Anterior cingulate cortex (tissue), 58 donors: ENCODE measurements at places on chromosomes 11 and 22.

DNA sequence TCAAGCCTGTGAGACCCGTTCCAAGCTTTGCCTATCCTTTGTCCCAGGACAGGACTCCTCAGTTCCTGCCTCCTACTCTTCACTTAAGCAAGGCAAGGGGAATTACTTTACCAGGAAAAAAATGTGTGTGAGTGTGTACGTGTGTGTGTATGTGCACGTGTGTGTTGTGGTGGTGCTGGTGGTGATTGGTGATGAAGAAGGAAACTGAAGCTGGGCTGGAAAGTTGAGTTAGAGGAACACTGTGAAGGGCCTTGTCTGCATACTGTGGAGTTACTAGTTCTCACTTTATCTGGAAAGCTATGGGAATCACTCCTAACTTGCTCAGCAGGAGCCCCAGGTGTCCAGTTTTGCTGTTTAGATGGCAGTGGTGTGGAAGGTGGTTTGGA is 378 bp downstream of the OR51D1 start:
- DNase-seq: no peak

DNA sequence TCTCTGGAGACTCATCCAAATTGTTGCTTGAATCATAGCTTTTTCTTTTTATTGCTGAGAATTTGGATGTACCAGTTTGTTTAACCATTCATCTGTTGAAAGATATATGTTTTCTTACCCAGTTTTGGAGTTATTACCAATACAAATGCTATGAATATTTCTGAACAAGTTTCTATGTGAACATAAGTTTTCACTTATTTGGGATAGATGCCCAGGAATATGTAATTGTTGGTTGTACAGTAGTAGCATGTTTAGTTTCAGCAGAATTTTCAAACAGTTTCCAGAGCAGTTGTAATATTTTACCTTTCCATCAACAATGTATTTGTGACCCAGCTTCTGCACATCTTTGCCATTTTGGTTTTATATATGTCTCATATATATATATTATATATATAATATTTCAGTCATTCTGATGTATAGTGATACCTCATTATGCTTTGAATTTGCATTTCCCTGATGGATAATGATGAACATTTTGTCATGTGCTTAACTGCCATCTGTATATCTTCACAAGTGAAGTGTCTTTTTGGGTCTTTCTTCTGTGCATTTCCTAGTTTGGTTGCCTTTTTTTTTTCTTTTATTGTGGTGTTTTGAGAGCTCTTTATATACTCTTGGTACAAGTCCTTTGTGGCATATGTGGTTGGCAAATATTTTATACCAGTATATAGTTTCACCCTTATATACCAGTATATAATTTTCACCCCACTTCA is 118.8 kb downstream of the LUZP2 start:
- DNase-seq: no peak

- DNase-seq: no peak
Measured at GRCh38 chr11:124311269-124311668, 2.5 kb downstream of the OR8D1 start.

DNA sequence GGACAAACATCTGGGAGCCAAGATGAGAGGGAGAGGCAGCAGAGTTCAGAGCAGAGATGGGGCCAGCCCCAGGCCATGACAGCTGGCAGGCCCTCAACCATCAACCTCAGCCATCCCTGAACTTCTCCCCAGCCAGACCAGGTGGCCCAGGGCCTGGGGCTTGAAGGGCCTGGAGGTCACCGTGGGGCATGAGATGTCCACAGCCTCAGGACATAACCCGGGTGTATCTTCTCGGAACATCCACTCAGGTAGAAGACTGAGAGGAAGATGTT is 12.4 kb upstream of the SLC39A13 start:
- DNase-seq: no peak

GRCh38 chr11:94910270-94910669 is 63.1 kb downstream of the CWC15 start:
- DNase-seq: no peak

DNA sequence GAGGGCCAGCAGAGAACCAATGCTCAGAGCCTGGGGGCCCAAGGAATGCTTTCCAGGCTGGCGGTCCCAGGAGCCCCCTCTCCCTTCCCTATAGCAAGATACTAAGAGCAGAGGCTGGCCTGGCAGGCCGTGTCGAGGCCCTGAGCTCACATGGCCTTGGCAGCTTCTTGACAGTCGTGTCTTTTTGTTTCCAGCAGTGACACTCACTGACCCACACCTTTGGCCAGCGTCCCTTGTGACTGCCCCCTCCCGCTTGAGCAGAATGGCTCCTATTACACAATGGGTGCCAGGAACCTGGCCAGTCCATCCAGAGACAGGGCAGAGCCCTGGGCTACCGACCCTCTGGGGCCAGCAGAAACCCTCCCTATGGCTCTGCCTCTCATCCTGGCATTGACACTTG is 6.4 kb upstream of the CCND1 start:
- DNase-seq: no peak

GRCh38 chr11:34206407-34207300 is 101.2 kb downstream of the NAT10 start:
- no peak for DNase-seq

DNA sequence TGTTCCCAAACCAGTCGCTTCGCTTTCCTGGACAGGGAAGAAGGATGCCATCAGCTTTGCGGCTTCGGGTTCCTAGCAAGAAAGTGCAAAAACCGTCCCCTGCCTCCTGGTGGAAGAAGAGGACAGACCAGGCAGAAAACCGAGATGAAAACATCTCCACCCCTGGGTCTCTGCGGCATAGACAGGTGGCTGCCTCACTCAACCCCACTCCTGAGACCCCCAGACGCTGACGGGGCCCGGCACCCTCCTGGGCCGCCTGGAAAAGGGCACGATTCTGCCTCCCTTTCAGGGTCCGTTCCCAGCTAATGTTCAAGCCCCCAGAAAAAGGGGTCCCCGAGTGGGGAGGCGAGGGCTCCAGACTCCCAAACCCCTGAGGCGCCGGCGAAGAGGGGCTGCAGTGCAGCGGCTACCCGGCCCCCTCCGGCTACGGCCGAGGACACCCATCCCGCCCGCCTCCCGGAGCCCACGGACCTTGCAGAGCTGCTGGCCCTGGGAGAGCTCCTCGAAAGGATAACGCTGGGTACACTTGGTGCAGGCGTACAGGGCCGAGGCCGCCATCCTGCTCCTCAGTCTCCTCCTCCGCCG is 569 bp downstream of the FAM76B start:
- DNase-seq: no peak

- no peak for DNase-seq
Measured at GRCh38 chr11:124090996-124091395, 24.3 kb upstream of the VWA5A start.

GRCh38 chr22:19240813-19241592 is 50.5 kb downstream of the CLTCL1 start:
- no peak for DNase-seq

DNA sequence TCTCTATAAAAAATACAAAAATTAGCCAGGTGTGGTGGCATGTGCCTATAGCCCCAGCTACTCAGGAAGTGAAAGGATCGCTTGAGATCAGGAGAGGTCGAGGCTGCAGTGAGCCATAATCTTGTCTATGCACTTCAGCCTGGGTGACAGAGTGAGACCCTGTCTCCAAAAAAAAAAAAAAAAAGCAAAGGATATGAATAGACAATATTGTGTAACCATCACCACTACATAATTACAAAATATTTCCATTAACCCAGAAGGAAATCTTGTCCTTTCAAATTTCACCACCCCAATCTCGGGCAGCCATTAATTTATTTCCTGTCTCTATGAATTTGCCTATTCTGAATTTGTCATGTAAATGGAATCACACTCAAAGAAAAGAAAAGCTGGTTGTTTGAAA is 21.2 kb downstream of the RSF1 start:
- DNase-seq: no peak

- DNase-seq: no peak
Measured at GRCh38 chr11:72418834-72419560, 15.3 kb downstream of the CLPB start.

GRCh38 chr11:76763573-76764346 is 19.4 kb upstream of the TSKU start:
- peak; percentile 75 for DNase-seq

DNA sequence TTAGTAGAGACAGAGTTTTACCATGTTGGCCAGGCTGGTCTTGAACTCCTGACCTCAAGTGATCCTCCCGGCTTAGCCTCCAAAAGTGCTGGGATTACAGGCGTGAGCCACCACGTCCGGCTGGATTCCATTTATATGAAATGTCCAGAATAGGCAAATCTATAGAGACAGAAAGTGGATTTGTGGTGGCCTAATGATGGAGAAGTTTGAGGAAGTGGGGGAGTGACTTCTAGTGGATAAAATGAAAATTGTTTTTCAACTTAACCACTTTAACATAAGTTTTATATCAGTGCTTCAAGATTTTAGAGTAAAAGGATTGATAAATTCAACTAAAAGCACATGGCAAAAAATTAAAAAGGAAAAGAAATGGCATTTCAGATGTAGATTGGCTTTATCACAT is 66.2 kb downstream of the HIPK3 start:
- no peak for DNase-seq

GRCh38 chr22:29596408-29596807 is 7.0 kb upstream of the NF2 start:
- DNase-seq: no peak

DNA sequence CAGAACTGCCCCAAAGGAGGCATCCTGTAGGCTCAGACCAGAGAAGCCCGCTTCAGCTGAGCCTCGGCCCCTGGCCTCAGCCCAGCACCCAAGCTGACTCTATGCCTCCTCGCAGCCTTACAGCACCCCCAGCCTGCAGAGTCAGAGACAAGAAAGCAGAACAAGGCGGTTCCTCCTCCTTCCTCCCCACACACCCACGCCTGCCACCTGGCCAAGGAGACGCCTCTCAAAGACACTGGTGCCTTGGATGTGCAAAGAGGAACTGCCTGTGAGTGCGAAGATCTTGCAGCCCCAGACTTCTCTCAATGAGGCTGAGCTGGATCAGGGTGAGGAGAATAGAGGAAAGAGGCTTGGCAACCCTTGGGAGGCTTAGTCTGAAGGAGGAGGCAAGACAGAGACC is 60.2 kb downstream of the PDE2A start:
- DNase-seq: no peak

GRCh38 chr11:47242596-47243192 is 5.9 kb downstream of the ACP2 start:
- no peak for DNase-seq
